ENCODE measurements at places on chromosomes 16 and 17.

DNA sequence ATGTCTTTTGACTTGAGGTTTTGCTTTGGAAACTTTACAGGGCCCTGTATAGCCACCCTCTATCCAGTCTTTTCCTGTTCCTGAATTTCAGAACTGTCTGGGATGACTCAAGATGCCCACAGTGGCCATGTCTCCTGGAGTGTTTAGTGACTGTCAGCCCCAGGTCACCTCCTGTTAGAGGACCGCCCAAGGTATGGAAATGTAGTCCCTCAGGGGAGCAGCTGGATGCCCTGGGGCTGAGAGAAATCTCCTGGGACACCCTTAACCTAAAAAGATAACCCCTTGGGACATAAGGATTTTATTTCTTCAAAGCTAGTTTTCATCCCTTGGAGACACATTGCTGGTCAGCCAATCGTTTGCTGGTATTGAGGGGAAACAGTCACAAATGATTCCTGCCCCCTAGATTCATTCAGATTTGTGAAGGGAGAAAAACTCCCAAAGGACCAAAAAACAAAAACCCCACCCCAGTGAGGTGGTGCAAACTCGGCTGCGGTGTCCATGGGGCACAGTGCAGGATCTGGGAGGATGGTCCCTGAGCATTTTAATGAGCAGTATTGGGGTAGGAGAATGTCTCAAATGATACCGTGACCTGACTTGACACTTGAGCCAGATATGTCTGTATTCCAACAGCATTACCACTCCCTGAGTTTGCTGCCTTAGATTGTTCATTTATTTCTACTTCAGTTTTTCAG, 1.7 kb downstream of the ZNF267 start:
- peak; percentile 38 for DNase-seq

DNA sequence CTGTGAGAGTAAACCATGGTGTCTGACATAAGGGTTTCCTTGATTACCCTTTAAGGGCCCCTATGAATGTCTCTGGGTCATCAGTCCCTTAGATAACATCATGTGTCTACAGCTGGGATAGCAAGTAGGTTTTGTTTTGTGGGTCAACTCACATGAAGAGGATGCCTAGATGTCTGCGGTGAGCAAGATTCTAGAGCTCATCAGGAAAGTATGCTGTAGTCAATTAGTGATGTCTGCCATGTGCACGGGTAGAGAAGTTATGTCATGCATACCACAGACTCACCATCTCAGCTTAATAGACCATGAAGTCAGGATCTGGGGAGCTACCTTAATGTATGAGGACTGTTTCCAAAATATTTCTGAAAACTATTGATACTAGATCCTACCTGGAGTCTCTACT, 57.5 kb downstream of the CDH13 start:
- no peak for DNase-seq

DNA sequence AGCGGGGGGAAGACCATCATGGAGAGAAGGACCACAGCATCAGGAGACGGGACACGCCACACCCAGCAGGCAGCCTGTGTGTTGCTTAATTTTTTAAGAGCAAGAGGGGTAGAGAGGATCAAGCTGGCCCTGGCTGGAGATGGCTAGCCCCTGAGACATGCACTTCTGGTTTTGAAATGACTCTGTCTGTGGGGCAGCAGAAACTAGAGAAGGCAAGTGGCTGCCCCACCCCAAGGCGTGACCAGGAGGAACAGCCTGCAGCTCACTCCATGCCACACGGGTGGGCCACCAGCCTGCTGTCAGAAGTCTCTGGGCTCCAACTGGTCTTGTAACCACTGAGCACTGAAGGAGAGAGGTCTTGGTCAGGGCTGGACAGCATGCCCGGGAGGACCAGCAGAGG, 75.5 kb downstream of the SOCS1 start:
- no peak for DNase-seq

DNA sequence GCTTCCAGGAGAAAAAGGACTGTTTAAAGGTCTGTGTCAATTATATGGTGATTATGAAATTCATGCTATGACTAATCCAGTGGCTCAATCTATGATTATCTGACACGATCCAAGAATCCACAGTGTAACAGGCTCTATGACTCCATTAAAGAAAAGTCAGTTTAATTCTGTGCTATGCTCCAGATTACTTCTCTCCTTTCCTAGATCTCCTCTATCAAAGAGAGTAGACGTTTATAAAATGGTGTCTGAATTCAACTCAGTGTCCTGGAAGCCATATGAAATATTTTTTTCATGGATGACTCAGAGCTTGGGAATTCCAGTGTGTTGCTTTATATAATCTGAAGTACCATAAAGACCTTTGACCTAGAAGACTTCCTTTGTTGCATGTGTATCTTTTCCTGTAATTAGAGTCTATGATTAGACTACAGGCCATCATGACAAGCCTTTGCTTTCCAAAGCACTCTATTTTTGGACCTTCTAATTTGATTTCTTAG, 27.0 kb upstream of the NF1 start:
- DNase-seq: peak; percentile 79

GRCh38 chr17:2723505-2723996, 12.0 kb upstream of the CLUH start:
- DNase-seq: no peak

- DNase-seq: no peak
Observed at GRCh38 chr17:8464941-8465340, 29.3 kb downstream of the NDEL1 start.

- no peak for DNase-seq
Observed at GRCh38 chr17:21595086-21595485, 97.2 kb upstream of the KCNJ18 start.

- DNase-seq: peak; percentile 96
Observed at GRCh38 chr17:73043686-73044581, 48.6 kb downstream of the SLC39A11 start.

DNA sequence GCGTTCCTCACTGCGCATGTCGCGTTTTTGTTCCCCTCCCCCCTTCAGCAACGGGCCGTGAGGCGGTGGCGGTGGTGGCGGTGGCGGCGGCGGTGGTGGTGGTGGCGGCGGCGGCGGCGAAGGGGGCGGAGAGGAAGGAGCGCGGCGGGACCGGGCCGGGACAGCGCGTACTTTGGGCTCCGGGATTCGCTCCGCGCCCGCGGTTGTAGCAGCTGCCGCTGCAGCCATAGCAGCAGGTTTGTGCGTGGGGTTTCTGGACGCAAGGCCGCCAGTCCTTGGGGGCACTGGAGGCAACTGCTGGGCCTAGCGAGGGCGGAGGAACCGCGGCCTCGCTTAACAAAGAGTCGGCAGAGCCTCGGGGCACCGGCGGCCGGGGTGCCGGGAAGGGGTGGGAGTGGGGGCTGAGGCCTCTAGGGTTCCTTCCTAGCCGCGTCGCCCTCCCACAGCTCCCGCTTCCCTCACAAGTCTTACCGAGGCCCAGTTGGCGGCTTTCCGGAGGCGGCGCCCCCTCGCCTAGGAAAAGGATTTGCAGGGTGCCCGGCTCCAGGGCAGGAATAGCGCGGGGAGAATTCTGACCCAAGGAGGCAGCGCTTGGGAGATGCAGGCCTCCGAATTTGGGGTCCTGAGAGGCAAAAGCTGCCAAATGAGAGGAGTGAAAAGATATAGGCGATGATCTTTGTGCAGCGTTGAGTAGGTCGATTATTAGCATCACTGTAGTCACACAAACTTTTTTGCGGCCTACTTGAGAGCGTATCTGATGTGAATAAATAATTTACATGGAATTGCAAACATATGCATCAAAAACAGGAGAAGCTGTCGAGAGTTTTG, at the start of gene DDX42:
DDX42 (plus strand) TSS at position 30 of the 828 bp plus-strand sequence. CDS start 12,880 bp downstream, outside the sequence.
- peak; percentile 54 for DNase-seq

GRCh38 chr16:8552487-8553221, 37.7 kb downstream of the TMEM114 start:
- DNase-seq: no peak

GRCh38 chr16:22317001-22317530, 19.9 kb downstream of the POLR3E start:
- no peak for DNase-seq

DNA sequence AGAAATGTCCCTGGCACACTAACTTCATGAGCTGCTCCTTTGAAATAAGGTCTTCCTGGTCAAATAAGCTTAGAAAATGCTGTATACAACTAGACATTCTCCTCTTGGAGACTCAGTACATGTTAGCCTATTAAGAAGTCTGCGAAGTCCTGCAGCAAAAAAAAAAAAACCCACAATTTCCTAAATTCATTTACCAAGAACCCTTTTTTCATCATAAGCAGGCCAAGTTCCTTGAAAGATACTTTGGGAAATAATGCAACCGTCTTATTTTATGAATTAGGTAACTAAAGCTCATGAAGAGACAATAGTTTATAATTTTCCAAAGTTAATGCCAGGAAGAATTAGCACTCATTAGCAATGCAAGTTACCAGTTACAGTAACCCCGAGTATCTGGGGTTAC, 49.0 kb upstream of the HAS3 start:
- no peak for DNase-seq

DNA sequence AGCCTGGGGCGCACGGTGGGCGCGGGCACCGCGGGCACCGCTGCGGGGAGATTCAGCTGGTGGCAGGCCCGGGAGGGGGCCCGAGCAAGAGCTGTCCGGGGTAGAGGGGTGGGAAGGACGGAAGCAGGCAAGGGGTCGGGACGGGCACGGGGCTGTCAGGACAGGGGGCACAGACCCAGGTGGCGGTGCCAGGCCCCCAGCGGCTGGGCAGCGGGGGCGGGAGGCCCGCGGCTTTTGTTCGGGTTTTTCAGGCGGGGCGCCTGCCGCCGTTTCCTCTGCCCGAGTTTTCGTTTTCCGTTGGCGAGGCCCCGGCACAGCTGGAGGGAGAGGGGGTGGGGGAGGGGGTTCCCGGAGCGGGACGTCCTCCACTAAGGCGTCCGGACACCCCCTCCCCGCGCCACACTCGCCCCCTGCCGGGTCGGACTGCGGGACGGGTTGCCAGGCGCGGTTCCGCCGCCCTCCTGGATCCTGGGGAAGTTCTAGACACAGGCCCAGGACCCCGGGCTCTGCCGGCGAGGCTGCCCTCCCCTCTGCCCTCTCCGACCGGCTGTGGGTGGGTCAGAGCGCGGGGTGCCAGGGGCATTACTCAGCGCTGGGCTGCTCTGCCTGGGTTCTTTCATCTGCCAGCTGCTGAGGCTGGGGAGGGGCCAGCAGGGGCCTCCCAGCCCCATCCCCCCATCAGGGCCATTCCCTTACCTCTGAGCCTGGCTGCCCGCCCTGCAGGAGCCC, 543 bp downstream of the ARHGAP23 start:
- peak; percentile 56 for DNase-seq

- no peak for DNase-seq
Observed at GRCh38 chr17:81048827-81049371, 13.9 kb downstream of the BAIAP2 start.

- no peak for DNase-seq
Observed at GRCh38 chr16:25079637-25080378, 31.7 kb upstream of the LCMT1 start.

GRCh38 chr17:5391678-5392077, 27.8 kb downstream of the NUP88 start:
- no peak for DNase-seq

DNA sequence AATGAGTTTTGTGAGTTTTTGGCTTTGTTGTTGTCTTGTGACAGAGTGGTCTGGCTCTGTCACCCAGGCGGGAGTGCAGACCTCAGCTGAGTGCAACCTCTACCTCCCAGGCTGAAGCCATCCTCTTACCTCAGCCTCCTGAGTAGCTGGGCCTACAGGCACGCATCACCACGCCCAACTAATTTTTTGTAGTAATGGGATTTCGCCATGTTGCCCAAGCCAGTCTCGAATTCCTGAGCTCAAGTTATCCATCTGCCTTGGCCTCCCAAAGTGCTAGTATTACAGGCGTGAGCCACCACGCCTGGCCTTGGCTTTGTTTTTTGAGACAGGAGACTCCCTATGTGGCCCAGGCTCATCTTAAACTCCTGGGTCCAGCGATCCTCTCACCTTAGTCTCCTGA, 15.1 kb downstream of the CRK start:
- no peak for DNase-seq

DNA sequence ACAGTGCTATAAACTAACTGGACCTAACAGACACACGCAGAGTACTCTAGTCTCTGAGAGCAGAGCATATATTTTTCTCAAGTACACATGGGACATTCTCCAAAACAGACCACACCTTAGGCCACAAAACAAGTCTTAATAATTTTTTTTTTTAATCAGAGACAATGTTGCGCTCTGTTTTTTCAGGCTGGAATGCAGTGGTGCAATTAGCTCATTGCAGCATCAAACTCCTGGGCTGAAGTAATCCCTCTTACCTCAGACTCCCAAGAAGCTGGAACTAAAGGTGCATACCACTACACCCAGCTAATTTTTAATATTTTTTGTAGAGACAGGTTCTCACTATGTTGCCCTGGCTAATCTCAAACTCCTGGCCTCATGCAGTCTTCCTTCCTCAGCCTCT, 37.7 kb downstream of the ULK2 start:
- no peak for DNase-seq

GRCh38 chr17:70089513-70090148, 14.6 kb downstream of the KCNJ16 start:
- DNase-seq: no peak

GRCh38 chr17:14513835-14514234, 213.0 kb downstream of the HS3ST3B1 start:
- DNase-seq: no peak

DNA sequence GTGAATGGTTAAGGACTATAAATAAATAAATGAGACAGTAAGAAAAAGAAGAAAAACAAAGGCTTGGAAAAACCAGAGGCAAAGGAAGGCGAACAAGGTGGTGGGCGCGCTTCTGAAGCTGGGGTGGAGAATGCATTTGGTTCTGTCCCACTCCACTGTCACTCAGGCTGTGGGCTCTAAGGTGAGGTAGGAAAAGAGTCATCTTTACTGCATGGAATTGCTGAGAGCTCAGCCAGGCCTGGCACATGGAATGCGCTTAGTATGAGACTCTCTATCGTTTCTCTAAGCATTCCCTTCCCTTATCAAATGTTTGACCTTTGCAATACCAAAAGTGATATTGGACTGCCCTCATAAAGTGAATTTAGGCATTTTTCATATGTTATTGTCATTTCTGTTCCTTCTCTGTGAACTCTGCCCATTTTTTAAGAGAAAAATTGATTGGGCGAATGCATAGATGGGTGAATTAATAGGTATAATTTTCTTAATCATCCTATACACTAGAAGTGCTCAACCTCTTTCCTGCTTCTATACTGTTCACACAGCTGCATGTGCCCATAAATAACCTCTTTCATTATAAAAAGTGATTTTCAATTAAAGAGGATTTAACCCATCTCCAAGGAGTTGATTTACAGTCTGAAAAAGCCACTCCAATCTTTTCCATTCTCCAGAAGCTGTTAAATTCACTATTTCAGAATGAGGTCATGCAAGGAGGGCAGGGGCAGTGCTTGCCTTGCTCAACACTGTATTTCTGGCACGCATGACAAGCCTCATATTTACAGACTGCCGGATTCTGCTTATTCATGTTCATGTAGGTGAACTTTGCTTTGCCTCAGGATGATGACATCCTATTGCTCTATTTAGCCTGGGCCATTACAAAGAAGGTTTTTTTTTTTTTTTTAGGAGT, 87.7 kb downstream of the MYH10 start:
- peak; percentile 94 for DNase-seq

DNA sequence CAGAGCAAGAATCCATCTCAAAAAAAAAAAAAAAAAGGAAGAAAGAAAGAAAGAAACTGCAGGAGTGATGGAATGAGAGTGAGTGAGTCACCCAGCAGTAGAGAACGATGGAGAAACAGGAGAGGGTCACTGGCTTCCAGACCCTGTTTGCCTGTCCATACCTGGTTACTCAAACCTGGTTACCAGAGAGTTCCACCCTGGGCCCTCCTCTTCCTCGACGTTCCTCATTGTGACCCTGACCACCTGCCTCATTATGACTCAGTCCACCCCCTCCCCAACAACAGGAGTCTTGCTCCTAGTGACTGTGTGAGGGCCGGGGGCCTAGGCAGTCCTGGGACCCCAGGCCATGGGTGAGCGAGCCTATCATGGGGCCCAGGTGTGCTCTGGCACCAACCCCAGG, at the start of gene SPEM3:
SPEM3 (plus strand) TSS at position 301 of the 400 bp plus-strand sequence; CDS start at position 347, 46 bp downstream.
- no peak for DNase-seq
